ENCODE measurements at places on chromosomes 12 and 14.

GRCh38 chr14:101596742-101597141 lies 35.4 kb downstream of the DIO3 start:
- no peak for DNase-seq

DNA sequence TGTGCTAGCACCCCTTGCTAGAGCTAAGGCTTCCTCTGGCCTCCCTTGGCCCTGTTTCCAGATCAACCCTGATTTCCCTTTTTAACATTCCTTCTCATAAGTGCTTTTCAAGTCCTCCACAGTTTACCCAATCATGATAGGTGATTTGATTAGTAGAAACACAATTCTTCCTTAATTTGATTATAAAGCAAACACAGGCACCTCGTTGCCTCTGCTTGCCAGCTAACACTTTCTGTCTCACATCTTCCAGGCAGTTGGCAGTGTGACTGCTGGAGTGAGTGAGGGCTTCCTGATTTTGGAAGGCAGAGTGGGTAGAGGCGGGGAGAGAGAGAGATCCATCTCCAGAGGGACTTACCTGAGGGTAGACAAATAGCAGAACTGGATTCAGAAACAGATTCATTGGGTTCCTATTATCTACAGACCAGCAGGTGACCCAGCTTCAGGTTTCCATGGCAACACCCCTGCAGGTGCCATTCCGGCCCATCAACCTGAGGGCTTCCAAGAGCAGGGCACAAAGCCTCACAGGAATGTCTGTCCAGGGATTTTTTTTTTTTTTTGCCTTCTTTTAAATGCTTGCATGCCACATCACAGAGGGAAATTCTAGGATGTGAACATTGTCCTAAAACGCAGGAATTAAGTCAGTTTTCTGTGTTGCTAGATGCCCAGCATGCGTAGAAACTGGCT lies 77.7 kb downstream of the PLXNC1 start:
- DNase-seq, result no peak

GRCh38 chr12:21476949-21477348 lies 24.5 kb downstream of the RECQL start:
- DNase-seq, result no peak

DNA sequence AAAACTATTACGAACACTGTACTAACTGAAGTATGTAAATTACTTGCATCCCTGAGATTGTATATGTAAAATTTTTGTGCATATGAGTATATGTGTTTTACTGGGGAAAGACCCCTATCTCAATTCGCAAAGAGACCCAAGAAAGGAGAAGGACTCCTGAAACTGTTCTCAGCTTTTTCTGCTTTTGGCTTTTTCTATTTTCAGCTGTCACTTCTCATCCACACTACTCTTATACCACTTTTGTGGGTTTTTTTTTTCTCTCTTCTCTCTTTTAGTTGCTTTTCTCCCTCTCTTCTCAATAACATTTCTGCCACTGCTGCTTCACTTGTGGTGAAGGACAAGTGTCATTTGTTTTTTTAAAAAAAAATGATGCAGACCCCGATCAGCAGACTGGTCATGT lies 39.8 kb downstream of the NIN start:
- DNase-seq, result no peak

GRCh38 chr14:68651652-68652432 lies 141.0 kb downstream of the ZFP36L1 start:
- no peak for DNase-seq

DNA sequence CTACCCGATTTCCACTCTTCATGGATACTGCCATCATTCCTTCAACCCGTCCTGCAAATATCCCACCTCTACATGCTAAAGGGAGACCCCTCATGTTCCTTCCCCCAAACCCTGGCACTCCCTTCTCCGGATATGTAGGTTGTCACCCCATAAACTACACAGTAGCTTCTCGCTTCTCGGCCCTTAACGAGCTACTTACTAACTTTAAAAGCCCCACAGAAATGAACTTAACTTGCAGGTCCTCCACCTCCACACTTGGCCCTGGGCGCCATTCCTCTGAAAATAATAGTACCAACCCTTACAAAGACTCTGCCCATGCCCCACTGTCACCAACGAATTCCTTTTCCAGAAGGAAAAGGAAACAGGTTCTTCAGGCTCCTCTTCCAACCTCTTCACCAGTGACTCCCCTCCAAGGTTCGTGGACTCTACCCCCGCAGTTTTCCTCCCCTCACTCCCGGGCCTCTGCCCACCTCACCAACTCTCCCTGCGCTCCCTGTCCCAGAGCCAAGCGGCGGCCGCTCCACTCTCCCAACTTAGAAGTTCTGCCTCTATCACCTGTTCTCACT lies 1.2 kb downstream of the SPPL3 start:
- no peak for DNase-seq

- DNase-seq, result no peak
These were observed 207.2 kb upstream of the BCL2L14 start for GRCh38 chr12:11863478-11863906.

DNA sequence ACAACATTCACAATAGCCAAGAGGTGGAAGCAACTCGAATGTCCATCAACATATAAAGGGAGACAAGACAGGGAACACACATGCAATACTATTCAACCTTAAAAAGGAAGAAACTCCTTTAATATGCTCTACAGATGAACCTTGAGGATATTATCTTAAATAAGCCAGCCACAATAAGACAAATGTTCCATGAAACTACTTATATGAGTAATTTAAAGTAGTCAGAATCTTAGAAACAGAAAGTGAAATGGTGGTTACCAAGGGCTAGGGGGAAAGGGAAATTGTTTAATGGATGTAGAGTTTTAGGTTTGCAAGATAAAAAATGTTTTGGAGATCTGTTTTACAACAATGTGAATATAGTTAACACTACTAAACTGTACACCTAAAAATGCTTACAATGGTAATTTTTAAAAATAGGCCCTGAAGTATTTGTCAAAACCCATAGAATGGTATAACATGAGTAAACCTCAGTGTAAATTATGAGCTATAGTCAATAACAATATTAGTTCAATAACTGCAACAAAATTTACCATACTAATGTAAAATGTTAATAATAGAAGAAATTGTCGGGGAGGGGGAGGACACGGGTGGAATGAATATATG lies 71.1 kb downstream of the EGLN3 start:
- DNase-seq, result no peak

GRCh38 chr12:130263996-130264395 lies 73.7 kb upstream of the PIWIL1 start:
- DNase-seq, result no peak

GRCh38 chr12:76186131-76186906 lies 101.8 kb upstream of the NAP1L1 start:
- no peak for DNase-seq

DNA sequence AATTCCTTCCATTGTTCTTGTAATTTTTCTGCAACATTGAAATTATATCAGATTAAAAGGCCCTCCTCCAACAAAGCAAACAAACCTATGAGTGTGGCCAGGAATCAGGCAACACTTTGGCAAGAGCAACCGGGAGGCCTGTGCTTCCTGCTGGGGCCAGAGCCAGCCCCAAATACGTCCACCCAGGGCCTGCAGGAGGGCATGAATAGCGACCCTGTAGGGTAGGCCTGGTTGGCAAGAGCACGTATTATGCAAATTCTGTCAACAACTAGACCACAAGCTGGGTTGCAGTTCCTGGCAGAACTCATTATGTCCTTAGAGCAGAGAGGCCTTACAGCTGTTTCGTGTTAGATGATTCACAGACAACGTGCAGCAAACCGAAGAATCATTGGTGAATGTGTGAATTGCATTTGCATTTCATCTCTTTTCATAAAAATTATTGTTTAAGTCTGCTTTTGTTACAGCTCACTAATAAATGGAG lies 26.9 kb upstream of the LGALS3 start:
- peak; percentile 80 for DNase-seq

DNA sequence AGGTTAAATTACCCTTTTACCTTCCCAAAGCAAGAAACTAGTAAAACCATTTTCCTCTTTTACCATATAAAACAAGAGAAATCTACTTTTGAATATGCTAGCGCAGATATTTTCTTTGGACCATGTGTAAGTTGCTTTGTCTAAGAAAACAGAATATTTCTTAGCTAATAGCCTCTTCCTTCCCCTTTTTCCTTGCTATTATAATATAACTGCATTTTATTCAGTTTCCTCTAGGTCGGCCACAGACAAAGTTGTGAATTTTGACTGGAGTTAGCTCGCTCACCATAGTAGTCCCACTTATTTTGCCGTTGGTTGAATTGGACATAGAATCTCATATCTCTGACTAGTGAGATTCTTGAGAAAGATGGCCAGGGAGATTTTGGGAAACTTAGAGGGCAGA lies 115.6 kb downstream of the PLEKHA5 start:
- no peak for DNase-seq

GRCh38 chr12:8453021-8453513 lies 2.7 kb upstream of the CLEC6A start:
- DNase-seq, result no peak

DNA sequence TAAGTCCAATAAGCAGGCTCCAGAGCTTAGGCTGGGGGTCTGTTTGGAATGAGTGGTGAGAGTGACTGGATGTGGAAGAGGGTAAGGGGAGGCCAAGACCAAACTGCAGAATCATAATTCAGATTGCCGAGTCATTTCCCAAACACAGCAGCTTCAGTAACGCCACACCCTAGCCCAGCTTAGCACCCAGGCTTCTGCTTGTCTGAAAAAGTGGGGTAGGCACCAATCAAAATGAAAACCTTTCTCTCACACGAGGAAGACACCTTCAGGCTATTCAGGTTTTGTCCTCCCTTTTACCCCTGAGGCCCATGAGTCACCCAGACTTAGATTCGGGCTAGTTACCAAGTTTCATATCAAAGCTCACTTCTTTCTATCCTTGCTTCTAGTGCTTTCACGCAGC lies 306.1 kb downstream of the DAD1 start:
- no peak for DNase-seq

DNA sequence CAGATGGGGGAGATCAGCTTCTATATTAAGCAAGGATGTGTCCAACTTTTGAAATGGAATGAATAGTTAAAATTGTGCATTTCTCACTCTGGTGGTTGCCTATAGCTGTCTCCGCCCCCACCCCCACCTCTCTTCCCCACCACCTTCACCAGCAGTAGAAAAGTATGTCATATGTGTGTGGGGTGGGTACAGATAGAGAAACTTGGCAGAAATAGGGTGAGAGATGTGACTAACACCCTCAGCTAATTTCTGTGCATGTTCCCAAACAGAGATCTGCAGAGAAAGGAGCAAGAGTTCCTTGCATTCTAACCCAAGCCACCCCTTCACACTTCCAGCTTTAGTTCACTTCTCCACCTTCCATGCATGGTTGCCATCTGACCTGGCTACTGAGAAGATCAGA lies 980.1 kb downstream of the NRXN3 start:
- DNase-seq, result no peak

GRCh38 chr14:75559451-75560222 lies 18.8 kb upstream of the FLVCR2 start:
- no peak for DNase-seq

- no peak for DNase-seq
These were observed 2.0 kb downstream of the AQP2 start for GRCh38 chr12:49952391-49953055.

GRCh38 chr12:130987151-130987931 lies 33.6 kb downstream of the ADGRD1 start:
- DNase-seq, result no peak

DNA sequence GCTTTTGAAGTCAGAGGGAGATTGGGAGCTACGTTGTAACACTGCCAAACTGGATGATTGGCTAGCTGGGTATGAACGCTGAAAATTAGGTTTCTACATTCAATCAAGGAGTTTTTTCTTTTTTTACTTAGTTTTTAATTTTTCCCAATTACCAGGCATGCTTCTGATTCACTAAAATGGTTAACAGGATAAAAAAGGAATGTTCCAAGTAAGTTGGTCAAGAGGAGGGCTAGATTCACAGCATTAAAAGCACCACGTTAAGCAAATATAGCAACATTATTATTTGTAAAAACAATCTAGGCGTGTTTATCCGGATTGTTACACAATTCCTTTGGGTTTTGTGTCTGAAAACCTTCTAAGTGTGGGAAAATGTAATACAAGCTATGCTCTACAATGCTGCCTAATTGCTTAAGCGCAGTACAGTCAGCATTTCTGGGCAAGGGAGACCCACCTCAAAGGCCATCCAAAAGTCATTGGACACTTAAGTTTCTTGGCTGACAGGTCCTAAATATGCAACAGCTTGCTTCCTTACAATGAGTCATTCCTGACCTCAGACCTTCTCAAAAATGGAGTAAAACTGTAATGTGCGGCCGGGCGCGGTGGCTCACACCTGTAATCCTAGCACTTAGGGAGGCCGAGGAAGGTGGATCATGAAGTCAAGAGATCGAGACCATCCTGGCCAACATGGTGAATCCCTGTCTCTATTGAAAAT lies 1.2 kb downstream of the RPLP0 start:
- DNase-seq, result no peak

- DNase-seq, result no peak
These were observed 74.3 kb upstream of the CPM start for GRCh38 chr12:69007101-69007854.

DNA sequence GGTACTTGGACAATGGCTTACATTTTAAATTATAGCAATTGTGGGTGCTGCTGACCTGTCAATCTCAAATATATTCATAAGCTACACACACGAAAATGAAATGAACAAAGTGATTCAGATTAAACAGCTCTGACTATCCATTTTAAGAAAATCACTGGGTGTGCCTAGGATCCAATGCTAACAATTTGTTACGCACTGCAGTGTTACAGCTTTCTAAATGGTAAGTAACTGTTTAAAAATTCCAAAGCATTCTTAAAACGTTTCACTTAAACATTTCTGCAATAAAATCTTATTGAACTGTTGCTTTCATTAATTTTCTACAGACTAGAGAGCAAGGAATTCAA lies 18.9 kb downstream of the LMO3 start:
- no peak for DNase-seq
